GM04503 (cell line): ENCODE measurements at places on chromosomes 5 and 9.

DNA sequence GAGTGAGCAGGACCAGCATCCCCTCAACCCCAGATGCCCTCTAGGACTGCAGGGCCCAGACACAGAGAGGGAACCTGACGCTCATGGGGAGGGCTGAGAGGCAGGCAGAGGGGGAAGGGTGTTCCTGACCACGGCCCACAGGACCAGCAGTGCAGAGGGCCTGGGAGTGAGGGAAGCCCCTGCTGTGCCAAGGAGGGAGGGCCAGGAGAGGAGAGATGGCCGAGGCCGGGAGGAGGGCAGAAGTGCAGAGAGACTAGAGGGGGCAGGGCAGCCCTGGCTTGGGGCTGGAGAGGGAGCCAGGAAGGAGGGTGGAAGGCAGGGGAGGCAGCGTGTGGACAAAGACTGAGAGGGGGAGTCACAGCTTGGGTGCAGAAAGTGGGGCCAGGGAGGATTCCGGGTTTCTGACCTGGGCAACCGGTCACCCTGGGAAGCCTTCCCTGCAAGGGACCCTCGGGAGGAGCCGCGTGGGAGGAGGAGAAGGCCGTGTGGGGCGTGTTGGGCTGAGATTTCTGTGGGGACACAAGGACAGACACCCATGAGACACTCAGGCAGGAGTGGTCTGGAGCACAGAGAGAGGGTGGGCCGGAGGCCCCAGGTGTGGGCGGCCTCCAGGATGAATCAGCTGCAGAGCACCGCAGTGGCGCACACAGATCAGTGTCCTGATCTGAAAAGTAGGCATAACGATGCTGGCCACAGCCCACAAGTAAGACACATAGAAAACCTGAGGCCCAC lies 117.5 kb downstream of the ADAMTS2 start:
- DNase-seq = no peak

DNA sequence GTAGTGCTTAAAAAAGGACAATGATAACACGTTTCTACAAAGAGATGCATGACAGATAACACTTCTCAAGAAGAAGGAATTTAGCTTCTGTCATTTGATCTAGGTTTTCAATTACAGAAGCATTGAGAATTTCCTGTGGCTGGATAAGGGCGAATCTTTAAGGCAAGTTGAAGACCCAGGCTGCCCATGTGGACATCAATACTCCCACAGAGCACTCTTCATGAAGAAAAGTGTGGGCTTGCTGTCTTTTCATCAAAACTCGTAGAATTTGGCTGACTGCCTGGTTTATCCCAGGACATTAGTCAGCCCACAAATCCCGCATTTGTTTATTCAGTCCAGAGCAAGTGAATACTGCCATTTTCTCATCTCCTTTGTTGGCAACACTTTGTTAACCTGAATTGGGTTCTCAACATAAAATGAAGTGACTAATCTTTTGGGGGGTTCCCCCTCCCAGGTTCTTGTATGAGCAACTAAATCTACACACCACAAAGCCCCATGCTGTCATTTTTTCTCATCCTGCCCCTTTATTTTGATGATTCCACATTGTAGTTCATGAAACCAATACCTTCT lies 43.4 kb upstream of the CDKN2B start:
- peak; percentile 71 for DNase-seq

- DNase-seq = no peak
Observed at GRCh38 chr5:156366521-156366920, 39.6 kb downstream of the SGCD start.

GRCh38 chr5:116518423-116518822 lies 56.2 kb downstream of the SEMA6A start:
- DNase-seq = no peak

DNA sequence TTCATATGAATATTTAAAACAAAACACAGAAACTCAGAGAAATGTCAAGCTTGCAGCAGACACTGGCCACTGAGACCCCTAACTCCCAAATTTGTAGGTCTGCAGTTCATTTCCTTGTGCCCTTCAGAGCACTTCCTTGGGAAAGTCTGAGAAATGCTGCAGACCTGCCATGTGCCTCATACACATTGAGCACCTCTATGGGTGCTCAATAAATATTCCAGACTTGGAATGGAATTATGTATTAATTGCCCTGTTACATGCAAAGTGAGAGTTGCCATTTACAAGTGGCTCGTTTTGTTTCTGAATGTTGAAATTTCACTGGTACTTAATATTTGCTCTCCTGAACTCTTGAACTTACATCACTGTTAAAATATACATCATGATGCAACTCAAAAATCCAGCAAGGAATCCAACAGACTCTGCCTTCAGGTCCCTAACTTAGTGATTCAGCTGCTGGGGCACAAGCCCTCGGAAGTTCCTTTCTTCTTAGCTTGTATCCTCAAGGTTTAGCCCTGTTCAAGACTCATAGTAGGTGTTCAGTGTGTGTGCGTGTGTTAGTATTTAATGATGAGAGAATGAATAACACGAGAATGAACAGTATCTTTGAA lies 90.6 kb downstream of the PTCD2 start:
- no peak for DNase-seq

GRCh38 chr5:83724001-83724400 lies 3.3 kb upstream of the HAPLN1 start:
- no peak for DNase-seq

- no peak for DNase-seq
Observed at GRCh38 chr9:93324191-93324834, 127.2 kb upstream of the FAM120A start.

DNA sequence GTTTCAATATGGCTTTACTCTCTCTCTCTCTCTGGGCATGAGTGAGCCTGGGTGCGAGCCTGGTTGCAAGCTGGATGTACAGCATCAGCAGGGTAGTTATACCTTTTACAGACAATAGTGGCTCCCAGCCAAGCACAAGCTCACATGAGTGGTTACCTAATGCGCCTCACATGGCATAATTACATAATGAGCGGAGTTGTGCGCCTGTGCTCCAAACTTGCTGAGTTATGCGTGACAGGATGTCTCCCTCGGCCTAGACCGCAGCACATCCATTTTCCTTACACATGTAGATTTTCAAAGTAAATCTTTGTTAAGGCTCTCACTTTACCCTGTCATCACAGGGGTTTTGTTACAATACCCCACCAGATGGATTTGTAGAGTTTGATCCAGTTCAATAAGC lies 233.5 kb upstream of the WWC1 start:
- DNase-seq = no peak

- DNase-seq = no peak
Observed at GRCh38 chr5:133179405-133179804, 127.6 kb downstream of the HSPA4 start.

- DNase-seq = no peak
Observed at GRCh38 chr5:175513297-175513696, 34.9 kb downstream of the SFXN1 start.

GRCh38 chr5:176994460-176995121 lies 12.0 kb downstream of the UIMC1 start:
- DNase-seq = no peak

DNA sequence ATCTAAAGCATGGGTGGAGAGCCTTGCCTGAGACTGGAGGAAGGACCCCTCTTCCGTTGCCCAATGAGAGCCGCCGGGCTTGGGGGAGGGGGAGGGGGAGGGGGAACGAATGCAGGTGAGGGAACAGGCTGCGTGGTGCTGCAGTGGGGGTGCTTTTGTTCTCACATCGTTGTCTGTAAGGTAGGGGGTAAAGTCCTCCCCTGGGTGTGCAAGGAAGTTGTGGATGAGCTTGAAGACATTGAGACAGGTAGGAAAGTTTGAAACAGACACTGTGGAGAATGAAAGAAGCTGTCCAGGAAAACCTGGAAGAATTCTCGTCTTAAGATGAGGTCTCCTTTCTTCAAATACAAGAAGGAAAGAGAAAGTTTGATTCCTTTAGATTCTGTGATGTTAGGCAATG lies 94.1 kb upstream of the LIFR start:
- DNase-seq = no peak

- DNase-seq = no peak
Observed at GRCh38 chr5:66339896-66340295, 195.8 kb downstream of the SREK1 start.

DNA sequence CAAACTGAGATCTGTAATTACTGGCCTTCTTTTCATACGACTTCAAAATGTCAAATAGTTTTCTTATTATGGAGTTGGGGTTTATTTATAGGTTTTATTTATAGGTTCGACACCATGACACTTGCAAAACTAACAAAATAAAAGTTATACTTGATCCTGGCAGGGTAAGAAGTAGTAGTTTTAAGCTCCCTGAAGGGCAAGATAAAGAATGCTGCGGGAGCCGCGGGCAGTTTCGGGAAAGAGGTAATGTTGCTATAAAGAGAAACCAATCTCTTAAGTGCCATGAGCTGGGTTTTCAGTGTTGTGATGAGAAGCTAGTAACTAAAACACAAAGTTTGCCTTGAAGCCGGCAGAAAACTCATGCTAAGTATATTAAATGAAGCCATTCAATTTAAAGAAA lies 24.8 kb downstream of the PTPN3 start:
- no peak for DNase-seq

GRCh38 chr5:132363431-132364112 lies 5.9 kb upstream of the SLC22A5 start:
- DNase-seq = peak; percentile 55

GRCh38 chr5:36450229-36451014 lies 148.7 kb upstream of the RANBP3L start:
- no peak for DNase-seq

DNA sequence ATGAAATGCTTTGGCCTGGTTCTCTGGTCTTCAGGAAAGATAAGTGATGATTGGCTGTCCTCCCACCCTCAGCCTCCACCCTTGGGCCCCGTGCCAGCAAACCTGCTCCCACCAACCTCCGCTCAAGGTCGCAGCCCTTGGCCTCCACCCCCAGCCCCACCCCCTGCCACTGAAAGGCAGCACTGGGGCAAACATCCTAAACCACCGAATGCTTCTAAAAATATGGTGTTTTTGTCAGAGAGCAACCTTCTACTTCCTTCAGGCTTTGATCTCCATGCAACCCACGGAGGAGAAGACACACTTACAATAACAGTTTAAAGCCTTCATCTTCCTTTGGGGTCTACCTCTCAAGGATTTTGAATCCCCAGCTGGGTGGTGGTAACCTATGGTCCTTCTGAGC lies 24.0 kb upstream of the TCF7 start:
- no peak for DNase-seq

DNA sequence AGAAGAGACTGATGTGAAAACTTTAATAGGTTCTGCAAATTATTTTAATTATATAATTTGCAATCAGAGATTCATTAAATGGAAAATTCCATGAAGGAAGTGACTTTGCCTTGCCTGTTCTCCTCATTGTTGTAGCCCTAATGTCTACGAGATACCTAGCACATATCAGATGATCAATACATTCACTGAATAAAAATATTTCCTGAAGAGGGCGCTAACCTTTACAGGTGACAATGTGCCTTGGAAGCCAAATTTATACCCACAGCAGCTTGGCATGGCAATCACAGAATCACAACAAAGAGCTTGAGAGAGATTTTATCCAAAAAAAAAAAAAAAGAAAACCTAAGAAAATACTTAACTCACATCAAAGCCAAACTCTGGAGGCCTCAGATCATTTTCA lies 17.4 kb downstream of the HAUS6 start:
- DNase-seq = no peak

DNA sequence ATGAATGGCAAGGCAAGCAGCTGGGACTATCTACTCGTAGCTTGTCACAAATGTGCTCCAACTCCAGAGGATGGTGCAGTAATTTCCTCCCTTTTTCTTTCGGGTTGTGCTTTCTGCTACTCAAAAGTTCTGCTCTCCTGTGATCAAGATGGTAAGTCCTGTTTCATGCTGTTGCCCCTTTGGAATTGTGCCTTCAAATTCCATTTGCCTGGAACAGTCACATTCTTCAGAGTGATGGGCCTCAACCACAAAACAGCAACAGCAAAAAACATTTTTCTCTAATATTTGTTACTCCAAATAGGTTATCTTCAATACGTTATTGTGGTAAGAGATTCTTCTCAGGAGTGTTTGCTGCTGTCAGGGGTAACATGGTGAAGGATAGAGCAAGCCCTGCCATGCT lies 209.3 kb downstream of the PALM2AKAP2 start:
- DNase-seq = peak; percentile 70

GRCh38 chr5:58548068-58548467 lies 34.8 kb upstream of the RAB3C start:
- DNase-seq = no peak

- DNase-seq = no peak
Observed at GRCh38 chr9:124551472-124552272, 44.5 kb upstream of the NR5A1 start.

GRCh38 chr9:135321580-135321979 lies 158.0 kb upstream of the PPP1R26 start:
- no peak for DNase-seq

GRCh38 chr9:103904242-103904641 lies 189.9 kb upstream of the SMC2 start:
- no peak for DNase-seq

- no peak for DNase-seq
Observed at GRCh38 chr5:139847790-139848507, 52.3 kb downstream of the PSD2 start.

- no peak for DNase-seq
Observed at GRCh38 chr5:156020647-156021046, 306.3 kb upstream of the SGCD start.

DNA sequence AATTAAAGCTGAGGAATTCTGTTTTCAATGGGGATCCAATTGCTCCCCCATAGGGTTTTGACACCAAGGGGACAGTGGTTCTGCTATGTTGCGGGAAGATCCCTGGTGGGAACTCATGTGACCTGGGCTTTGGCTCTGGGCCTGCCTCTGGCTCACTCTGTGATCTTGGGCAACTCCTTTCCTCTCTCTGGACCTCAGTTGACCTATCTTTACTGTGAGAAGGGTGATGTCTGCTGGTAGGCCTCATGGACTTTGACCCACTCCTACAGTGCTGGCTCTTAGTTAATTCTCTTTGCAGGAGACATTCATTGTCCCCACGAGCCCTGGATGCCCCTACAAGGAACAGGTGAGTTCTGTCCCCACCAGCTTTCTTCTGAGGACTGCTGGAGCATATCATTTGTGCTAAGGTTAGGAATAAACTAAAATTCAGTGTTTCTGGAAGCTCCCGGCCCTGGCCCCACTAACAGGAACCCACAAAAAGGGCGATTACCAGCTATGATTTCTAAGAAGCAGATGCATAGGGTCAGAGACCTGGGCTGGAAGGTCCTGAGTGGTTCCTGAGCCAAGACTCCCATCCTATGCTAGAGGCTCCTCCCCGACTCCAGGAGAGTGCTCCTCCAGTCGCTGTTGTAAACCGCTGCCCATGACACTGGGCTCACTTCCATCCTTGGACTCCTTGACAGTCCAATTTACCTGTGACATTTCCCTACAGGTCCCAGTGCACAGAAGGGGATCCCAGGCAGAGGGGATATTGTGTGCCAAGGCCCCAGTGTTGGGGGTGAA lies 218.3 kb downstream of the PAX5 start:
- no peak for DNase-seq

DNA sequence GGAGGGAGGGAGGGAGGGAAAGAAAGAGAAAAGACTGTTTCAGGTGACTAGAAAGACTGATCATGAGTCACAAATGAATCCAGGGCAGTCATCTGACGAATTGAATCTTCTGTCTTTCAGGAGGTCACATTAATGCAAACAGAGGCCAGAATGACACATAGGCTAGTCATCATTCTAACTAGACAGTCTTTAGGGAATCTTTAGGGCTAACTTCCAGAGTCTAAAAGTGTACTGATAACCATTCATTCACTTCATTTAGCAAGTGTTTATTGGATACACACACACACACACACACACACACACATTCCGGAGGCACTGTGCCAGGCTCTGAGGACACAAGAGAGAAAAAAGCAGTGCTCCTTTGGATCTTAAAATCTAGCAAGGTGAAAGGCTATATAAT lies 156.7 kb downstream of the EBF1 start:
- peak; percentile 89 for DNase-seq
